Osteoblast (primary cell): ENCODE measurements at places on chromosomes 5 and 9. TPM values are rescaled to one million over a fixed set of nuclear protein-coding genes. Genes with fewer than 3 reads are reported as not detected.

The SMIM33 gene
- not detected in 2 replicates for total RNA-seq

The OMD gene
- 0.36 and 1.5 TPM in 2 replicates for total RNA-seq

The IFNE gene
- 2.9 and 3.6 TPM in 2 replicates for total RNA-seq

The FCN2 gene
- not detected in 2 replicates for total RNA-seq

The EIF4E1B gene
- not detected in 2 replicates for total RNA-seq

The MAP1B gene
- total RNA-seq = 123 and 164 TPM in 2 replicates

The IL4 gene
- total RNA-seq = not detected in 2 replicates

The ARL14EPL gene
- not detected in 2 replicates for total RNA-seq

- no peaks in the 10 kb centered on the region for H3K4me1 ChIP-seq
- H3K4me3 ChIP-seq = no peak overlapping the region
- no peak overlapping the region for H3K27ac ChIP-seq
- DNase-seq = peak; percentile 47
Measured at GRCh38 chr9:98702835-98703380, 5.8 kb downstream of the GABBR2 start.

- no peak for DNase-seq
- H3K27me3 ChIP-seq = no peaks in the 10 kb centered on the region
- peaks cover 19% of the 10 kb centered on the region for H3K4me1 ChIP-seq
- no peak overlapping the region for H3K27ac ChIP-seq
Measured at GRCh38 chr9:119961774-119962424, 592.7 kb upstream of the BRINP1 start.

GRCh38 chr5:73733219-73733618 lies 107.2 kb downstream of the ARHGEF28 start:
- no peaks in the 10 kb centered on the region for H3K27me3 ChIP-seq
- no peak overlapping the region for H3K27ac ChIP-seq
- H3K36me3 ChIP-seq = no peaks in the 10 kb centered on the region
- H3K4me1 ChIP-seq = no peaks in the 10 kb centered on the region
- no peak overlapping the region for H3K4me3 ChIP-seq
- DNase-seq = no peak

- peaks cover 15% of the 10 kb centered on the region for H3K36me3 ChIP-seq
- no peak for DNase-seq
- no peaks in the 10 kb centered on the region for H3K27me3 ChIP-seq
- no peaks in the 10 kb centered on the region for H3K4me1 ChIP-seq
- H3K4me3 ChIP-seq = no peak overlapping the region
Measured at GRCh38 chr9:112283582-112284253, 49.7 kb downstream of the PTBP3 start.

GRCh38 chr9:8764051-8764450 lies 964.5 kb upstream of the DMAC1 start:
- H3K4me1 ChIP-seq = no peaks in the 10 kb centered on the region
- no peak for DNase-seq
- H3K27ac ChIP-seq = no peak overlapping the region
- H3K36me3 ChIP-seq = no peaks in the 10 kb centered on the region
- H3K27me3 ChIP-seq = no peaks in the 10 kb centered on the region

DNA sequence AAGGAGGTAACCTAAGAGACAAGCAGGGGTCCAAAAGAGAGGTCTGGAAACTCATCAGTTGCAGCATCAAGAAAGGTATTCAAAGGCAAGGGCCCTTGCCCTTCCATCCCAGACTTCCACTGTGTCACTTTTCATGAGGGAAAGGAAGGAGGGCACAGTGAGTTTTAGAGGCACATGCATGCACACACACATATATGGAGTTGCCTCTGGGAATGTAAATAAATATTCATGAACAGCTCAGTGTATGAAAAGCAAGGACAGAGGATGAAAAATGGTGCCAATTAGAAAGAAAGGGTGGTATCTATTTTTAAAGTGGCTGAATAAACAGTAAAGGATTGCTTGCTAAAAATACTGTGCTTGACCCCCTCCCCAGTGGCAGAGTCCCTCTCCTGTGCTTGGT lies 105.3 kb upstream of the LRRTM2 start:
- no peak overlapping the region for H3K4me3 ChIP-seq
- H3K27ac ChIP-seq = peak overlapping the region; percentile 76
- no peaks in the 10 kb centered on the region for H3K36me3 ChIP-seq
- DNase-seq = no peak
- no peaks in the 10 kb centered on the region for H3K27me3 ChIP-seq

- peaks cover 7% of the 10 kb centered on the region for H3K4me1 ChIP-seq
Measured at GRCh38 chr5:74623006-74623611, 17.4 kb downstream of the ENC1 start.

GRCh38 chr9:70981312-70981711 lies 140.1 kb downstream of the TRPM3 start:
- DNase-seq = no peak
- H3K4me1 ChIP-seq = no peaks in the 10 kb centered on the region
- H3K4me3 ChIP-seq = no peak overlapping the region

DNA sequence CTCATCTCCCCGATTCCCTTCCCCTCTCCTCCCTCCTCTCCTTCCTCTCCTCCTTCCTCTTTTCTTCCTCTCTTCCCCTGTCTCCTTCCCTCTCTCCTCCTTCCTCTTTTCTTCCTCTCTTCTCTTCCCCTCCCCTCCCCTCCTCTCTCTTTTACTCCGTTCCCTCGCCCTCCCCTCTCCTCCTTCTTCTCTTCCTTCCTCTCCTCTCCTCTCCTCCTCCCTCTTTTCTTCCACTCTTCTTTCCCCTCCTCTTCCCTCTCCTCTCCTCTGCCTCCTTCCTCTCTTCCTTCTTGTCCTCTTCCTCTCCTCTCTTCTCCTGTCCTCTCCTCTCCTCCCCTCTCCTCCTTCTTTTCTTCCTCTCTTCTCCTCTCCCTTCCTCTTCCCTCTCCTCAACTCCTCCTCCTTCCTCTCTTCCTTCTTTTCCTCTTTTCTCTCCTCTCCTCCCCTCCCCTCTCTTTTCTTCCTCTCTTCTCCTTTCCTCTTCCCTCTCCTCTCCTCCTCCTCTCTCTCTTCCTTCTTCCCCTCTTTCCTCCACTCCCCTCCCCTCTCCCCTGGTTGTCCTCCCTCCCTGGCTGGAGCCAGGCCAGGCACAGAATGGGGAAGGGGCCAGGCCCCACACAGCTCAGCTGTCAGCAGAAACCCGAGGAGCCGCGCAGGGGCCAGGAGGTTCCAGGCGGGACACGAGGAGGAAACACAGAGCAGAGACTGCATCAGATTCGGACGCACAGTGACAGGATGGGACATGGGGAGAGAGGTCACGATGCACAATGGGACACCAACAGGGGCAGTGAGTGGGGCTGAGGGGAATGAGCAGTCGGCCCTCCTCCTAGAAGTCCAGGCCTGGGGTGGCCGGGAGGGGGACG lies 48.0 kb downstream of the CAMK2A start:
- H3K4me3 ChIP-seq = no peak overlapping the region
- peak; percentile 62 for DNase-seq
- H3K27ac ChIP-seq = no peak overlapping the region
- no peaks in the 10 kb centered on the region for H3K4me1 ChIP-seq
- no peaks in the 10 kb centered on the region for H3K36me3 ChIP-seq

GRCh38 chr9:130197386-130197785 lies 25.2 kb downstream of the NCS1 start:
- DNase-seq = no peak
- no peak overlapping the region for H3K4me3 ChIP-seq
- H3K4me1 ChIP-seq = peaks cover 26% of the 10 kb centered on the region
- H3K27me3 ChIP-seq = no peaks in the 10 kb centered on the region
- H3K36me3 ChIP-seq = no peaks in the 10 kb centered on the region

- H3K4me3 ChIP-seq = no peak overlapping the region
- H3K27me3 ChIP-seq = peaks cover 50% of the 10 kb centered on the region
- DNase-seq = no peak
Measured at GRCh38 chr5:176636426-176636825, 6.0 kb downstream of the EIF4E1B start.

GRCh38 chr9:116096046-116096445 lies 57.5 kb upstream of the PAPPA start:
- no peaks in the 10 kb centered on the region for H3K27me3 ChIP-seq
- no peak for DNase-seq
- H3K36me3 ChIP-seq = no peaks in the 10 kb centered on the region
- H3K4me3 ChIP-seq = no peak overlapping the region

DNA sequence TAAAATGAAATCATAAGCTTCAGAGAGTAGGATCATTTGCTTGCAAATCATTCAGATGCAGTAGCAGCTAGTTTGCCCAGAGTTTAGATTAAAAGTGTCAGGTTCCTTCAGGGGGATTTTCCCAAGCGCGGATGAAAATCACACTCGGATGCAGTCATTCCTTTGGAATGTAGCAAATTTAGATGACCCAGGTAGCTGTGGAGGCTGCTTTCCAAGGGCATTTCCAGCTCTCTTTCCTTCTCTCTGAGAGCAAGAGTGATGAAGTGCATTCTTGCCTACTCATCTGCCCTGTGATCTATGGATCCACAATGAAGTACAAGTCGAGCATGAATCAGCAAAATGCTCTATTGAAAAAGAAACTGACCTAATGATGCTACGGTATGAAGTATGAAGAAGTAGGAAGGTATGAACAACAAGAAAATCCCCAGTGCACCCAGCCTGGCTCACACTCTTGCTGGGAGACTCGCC lies 200.2 kb downstream of the PLK2 start:
- H3K4me1 ChIP-seq = peaks cover 23% of the 10 kb centered on the region
- no peaks in the 10 kb centered on the region for H3K36me3 ChIP-seq
- DNase-seq = peak; percentile 83
- H3K27me3 ChIP-seq = no peaks in the 10 kb centered on the region

DNA sequence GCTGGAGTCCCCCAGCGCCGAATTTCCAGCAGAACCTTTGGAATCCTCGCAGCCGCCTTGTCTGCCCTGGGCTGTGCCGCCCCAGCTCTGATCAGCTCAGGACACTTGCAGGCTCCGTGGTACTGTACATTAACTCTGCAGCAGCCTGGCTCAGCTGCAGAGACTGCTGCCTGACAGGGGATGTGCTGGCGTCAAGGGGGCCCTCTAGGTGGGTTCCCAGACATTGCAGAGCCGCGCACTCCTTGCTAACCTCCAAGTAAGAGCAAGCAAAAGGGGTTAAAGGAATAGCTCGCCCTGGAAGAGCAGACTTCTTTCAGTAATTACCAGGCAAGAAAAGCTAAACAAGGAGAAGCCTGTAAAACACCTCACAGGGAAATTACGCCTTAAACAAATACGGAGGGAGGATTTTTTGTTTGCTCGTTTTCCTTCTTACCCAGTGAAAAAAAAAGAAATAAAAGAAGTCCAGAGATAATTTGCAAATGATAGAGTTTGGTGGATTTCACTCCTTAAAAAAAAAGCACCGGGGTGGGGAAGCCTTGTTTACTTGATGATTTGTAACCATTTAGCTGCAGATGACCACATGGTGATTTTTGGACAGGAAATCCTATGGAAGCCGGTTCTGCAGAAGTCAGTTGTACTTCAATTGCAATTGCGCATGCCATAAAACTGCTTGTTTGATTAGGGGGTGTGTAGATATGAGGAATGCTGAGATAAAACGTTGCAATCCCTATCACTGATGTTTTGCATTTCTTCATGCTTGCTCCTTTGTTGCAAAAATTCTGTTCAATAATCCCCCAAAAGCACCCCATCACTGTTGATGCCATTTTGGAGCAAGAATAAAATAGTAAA lies 305.8 kb downstream of the PDE4D start:
- no peaks in the 10 kb centered on the region for H3K36me3 ChIP-seq
- H3K27me3 ChIP-seq = peaks cover 10% of the 10 kb centered on the region
- H3K27ac ChIP-seq = no peak overlapping the region
- H3K4me1 ChIP-seq = no peaks in the 10 kb centered on the region

- H3K4me3 ChIP-seq = no peak overlapping the region
- no peaks in the 10 kb centered on the region for H3K27me3 ChIP-seq
- no peak for DNase-seq
- peaks cover 4% of the 10 kb centered on the region for H3K4me1 ChIP-seq
Measured at GRCh38 chr5:151900891-151901290, 23.8 kb downstream of the GLRA1 start.

GRCh38 chr5:100905259-100905914 lies 2.3 kb upstream of the ST8SIA4 start:
- DNase-seq = no peak
- no peaks in the 10 kb centered on the region for H3K36me3 ChIP-seq
- peaks cover 14% of the 10 kb centered on the region for H3K4me1 ChIP-seq
- H3K27me3 ChIP-seq = peaks cover 13% of the 10 kb centered on the region

GRCh38 chr9:134126373-134126772 lies 9.5 kb upstream of the WDR5 start:
- no peak overlapping the region for H3K4me3 ChIP-seq
- no peaks in the 10 kb centered on the region for H3K36me3 ChIP-seq
- no peaks in the 10 kb centered on the region for H3K4me1 ChIP-seq
- H3K27ac ChIP-seq = no peak overlapping the region

GRCh38 chr5:150278046-150278730 lies 11.4 kb downstream of the CAMK2A start:
- H3K27me3 ChIP-seq = no peaks in the 10 kb centered on the region
- H3K4me3 ChIP-seq = no peak overlapping the region
- H3K27ac ChIP-seq = peak overlapping the region; percentile 28
- H3K36me3 ChIP-seq = no peaks in the 10 kb centered on the region

DNA sequence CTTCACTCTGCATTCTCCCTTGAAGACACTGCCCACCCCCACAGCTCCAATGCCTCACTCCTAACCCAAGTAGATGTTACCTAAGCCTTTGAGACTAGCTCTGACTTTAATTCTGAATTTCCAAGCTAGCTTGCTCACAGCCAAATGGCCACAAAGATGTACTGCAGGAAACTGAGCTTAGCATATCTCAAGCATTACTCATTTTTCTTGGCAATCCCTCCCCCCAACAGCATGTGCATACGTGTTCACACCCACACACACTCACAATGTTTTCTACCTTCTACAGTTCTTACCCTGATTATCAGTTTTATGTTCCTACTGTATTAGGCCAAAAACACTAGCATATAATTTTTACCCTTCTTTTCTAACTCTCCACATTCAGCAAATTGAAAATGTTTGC lies 13.7 kb upstream of the GRIA1 start:
- H3K27me3 ChIP-seq = no peaks in the 10 kb centered on the region
- no peak for DNase-seq
- no peak overlapping the region for H3K27ac ChIP-seq

GRCh38 chr9:126235336-126236243 lies 91.0 kb upstream of the MVB12B start:
- DNase-seq = no peak
- no peaks in the 10 kb centered on the region for H3K36me3 ChIP-seq
- peaks cover 3% of the 10 kb centered on the region for H3K27me3 ChIP-seq
- no peak overlapping the region for H3K4me3 ChIP-seq
- H3K4me1 ChIP-seq = no peaks in the 10 kb centered on the region
- H3K27ac ChIP-seq = no peak overlapping the region
